ENCODE measurements at places on chromosomes 2 and 18.

GRCh38 chr2:236499691-236500578 is 69.7 kb upstream of the ACKR3 start:
- no peak for ATAC-seq

- no peak for ATAC-seq
Observed at GRCh38 chr2:53819634-53820033, 32.8 kb downstream of the ERLEC1 start.

GRCh38 chr18:48973731-48974130 is 23.0 kb upstream of the SMAD7 start:
- no peak for ATAC-seq

DNA sequence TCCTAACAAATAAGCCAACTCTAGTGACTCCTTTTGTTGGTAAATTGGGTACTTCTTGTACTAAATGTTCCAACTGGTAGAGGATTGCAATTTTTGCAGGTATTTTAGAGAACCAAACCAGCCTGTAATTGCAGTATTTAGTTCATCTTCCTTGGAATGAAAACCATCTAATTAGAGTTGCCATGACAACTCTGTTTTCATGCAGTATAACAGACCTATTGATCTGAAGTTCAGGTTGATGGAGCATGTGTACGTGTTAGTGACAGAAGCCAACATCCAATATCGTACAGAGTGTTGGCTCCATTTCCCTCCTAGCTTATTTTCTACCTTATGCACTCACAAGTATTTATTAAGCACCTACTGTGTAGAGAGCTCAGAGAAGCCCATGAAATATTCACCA is 176.3 kb upstream of the FOSL2 start:
- ATAC-seq, result no peak

DNA sequence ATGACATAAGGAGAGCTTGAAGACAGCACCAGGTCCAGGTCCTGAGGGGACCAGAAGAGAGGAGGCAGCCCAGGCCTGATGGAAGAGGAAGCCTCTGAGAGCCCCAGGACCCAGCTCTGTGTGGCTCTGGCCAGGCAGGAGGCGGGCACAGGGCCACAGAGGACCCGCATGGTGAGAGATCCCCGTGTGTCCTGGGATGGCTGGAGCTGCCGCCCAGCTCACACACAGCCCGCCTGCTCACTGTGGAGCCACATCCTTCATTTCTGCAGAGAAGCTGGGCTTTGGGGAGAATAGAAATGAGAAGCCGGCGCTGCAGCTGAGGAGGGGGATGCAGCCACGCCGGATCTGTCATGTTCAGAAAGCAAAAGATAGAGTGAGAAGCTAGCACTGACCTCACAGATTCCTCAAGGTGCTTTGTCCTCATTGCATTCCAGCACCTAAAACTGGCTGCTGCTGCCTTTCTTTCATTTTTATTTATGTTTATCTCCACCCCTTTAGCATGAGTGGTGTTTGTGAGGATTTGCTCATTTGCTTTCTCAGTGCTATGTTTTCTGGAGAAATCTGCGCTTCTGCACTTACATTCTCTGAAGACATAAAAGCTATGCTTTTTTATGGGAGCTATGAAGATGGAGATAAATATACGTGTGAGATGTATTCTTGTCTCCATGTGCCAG is 307.6 kb upstream of the MYT1L start:
- no peak for ATAC-seq

GRCh38 chr2:109000738-109001137 is 11.7 kb upstream of the EDAR start:
- no peak for ATAC-seq

DNA sequence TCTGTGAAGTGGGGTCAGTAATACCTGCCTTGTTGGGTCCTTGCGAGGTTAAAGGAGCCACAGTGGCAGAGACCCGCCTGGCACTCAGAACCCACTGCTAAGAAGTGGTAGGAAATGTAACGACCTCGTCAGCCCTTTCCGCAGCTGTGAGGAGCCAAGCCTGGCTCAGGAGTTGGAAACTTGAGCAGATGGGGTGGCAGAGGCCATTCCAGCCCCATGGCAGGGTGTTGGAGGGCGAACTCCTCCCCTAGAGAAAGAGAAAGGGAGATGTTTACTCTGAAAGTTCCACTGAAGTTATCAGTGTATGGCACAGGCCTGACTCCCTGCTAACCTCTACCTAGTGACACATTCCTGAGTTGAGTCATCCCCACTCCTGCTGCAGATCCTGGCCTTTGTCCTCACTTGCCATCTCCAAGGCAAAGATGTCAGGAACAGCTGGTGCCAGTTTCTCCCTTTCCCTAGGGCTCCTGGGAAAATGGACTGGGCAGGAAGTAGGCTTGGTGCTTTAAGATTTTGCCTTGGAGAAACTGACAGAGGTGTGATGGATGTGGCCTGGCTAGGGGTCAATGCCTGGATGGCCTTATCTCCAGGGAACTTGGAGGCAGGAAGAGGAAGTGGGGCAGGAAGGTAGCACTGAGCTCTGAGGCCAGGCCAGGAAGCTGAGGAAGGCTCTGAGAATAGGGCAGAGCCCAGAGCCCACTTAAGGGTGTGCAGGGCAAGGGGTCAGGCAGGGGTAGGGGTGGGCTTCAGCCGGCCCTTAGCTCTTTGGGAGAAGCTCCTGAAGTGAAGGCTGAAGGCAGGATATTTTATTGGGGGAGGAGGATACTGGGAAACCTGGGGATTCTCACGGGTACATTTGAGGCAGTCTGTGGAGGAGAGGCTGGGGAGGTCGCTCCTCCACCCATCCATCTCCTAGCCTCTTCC is 888 bp downstream of the VAMP5 start:
- ATAC-seq, result peak; percentile 86

DNA sequence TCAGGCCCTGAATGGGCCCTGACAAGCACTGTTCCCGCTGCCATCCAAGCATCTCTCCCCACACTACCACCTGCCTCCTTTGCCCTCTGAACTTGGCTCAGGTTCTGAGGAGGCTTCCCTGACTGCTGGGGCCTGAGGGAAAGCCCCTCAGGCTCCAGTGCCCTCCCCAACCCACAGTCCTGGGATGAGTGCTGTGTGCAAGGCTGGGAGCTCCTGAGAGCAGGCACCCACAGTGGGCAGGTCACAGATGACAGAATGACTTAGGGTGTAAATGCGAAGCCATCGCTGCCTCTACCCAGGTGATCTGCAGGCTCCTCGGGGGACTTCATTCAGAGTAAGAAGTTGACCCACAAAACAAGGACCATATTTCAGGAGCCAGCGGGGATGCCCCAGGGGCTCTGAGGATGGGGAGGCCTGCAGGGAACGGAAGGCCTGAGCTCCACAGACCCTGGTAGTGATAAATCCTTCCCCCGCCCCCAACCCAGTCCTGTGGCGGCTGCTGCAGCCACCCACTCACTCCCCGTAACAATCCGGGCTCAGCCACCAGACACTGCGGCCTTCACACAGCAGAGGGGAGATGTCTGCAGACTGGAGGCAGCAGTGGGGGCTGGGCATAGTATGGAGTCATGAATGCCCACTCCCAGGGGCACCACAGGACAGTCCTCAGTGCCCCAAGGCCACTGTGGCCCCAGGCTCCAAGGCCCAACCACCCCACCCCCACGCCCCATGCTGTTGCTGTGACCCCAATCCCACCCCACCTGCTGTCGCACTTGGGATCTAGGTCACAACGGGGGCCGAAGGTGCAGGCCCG is 8.9 kb downstream of the BIN1 start:
- ATAC-seq, result no peak

GRCh38 chr2:112814278-112814677 is 22.3 kb downstream of the IL1B start:
- no peak for ATAC-seq

GRCh38 chr2:237322564-237322963 is 91.4 kb downstream of the COL6A3 start:
- ATAC-seq, result peak; percentile 62

DNA sequence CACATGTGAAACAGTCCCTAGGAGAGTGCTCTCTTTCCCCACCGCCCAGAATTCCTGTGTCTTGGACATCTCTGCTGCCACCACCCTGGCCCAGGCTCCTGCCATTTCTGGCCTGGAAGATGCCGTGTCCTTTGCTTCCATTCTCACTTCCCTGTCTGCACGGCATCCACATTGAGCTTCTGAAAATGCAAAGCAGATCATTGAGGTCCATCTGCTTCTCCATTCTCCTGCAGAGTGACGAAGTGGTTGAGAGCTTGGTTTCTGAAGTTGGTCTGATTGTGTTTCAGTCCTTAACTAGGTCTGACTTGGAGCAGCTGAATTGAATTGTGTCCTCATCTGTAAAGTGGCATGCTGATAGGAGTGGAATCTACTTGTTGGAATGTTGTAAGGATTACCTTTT is 98.7 kb upstream of the MGAT5 start:
- ATAC-seq, result no peak

- ATAC-seq, result no peak
Observed at GRCh38 chr18:26406854-26407517, 141.4 kb downstream of the KCTD1 start.

DNA sequence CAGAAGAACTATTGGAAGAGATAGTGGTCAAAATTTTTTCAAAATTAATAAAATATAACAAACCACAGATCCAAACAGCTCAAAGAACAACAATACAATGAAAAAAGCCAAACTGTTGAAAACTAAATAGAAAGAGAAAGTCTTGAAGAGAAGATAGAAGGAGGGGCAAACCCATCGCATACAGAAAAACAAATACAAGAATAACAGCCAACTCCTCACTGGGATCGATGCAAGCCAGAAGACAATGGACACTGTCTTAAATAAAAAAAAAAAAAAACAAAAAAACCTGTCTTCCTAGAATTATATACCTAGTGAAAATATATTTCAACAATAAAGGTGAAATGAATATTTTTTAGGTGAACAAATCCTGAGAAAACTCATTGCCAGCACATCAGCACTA is 34.1 kb upstream of the ARHGAP25 start:
- no peak for ATAC-seq

GRCh38 chr18:41932899-41933298 is 22.1 kb upstream of the PIK3C3 start:
- no peak for ATAC-seq

DNA sequence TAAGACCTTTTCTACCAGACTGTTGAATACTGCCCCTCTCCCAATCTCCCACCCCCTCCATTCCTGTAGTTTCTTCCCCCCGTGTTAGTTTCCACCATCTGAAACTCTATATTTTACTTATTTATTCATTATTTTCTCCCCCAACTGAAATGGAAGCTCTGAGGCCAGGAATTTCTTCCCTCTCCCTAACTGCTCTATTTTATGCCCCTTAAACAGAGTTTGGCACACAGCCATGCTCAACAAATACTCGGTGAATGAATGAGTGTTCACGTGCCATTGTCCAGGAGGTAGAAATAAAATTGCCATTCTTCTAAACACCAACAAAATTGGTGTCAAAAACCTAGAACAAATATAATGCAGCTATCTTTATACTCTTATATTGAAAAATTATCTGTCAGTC is 5.6 kb downstream of the ITGB1BP1 start:
- ATAC-seq, result no peak

DNA sequence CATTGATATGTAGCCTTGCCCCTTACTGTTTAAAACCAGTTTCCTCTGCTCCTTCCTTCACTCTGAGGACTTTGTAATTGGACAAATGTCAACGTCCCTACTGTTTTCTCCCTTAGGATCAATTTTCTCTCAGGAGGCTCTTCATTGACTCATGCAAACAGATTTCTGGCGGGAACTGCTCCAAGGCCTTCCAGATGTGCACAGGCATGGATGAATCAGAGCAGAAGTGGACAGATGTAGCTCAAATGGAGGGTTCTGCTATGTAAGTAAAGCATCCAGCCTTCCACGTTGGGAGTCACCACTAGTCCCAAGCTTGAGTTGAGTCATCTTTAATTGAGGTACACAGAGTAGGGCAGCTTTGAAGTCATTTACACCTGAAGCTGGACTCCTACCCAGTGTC is 34.1 kb upstream of the ZDBF2 start:
- ATAC-seq, result no peak

DNA sequence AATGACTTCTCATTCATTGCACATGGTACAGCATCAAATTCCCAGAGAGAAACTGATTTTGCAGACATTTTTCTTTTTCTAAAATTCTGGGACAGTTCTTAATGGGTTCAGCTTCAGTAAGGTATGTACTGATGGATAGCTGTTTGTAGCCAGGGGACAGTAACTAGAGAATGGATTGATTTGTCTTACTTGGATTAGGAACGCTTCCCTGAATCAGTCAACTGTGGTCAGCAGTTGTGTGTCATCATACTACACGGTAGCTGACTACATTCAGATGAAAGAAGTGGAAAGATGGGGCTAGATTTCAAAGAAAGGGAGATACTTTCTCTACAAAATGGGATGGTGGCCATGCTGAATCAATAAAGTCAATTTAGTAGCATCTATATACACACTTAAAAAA is 431.4 kb downstream of the GRB14 start:
- ATAC-seq, result no peak

DNA sequence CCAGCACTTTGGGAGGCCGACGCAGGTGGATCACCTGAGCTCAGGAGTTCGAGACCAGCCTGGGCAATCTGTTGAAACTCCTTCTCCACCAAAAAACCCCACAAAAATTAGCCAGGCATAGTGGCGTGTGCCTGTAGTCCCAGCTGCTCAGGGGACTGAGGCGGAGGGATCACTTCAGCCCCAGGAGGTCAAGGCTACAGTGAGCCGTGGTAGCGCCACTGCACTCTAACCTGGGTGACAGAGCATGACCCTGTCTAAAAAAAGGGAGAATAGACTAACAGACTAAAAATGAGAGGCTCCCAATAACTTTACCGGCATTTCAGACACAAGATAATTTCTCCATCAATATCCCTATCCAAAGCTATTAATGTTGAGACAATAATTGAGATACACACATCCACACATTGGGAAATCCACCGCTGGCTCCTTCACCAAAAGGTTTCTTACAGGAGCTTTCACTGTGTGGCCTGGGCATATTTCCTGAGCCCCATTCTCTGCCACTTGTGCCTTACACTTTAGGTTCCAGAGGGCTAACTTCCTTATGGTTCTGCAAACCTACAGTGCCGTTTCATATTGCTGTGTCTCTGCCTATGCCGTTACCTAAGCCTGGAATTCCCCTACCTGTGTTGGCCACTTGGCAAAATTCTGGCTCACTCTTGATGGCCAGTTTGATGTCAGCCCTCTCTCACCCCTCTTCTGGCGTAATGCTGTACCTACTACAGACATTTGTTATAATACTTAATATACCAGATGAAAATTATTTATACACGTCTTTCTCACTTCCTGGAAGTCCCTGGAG is 115.8 kb upstream of the ZFP36L2 start:
- no peak for ATAC-seq

DNA sequence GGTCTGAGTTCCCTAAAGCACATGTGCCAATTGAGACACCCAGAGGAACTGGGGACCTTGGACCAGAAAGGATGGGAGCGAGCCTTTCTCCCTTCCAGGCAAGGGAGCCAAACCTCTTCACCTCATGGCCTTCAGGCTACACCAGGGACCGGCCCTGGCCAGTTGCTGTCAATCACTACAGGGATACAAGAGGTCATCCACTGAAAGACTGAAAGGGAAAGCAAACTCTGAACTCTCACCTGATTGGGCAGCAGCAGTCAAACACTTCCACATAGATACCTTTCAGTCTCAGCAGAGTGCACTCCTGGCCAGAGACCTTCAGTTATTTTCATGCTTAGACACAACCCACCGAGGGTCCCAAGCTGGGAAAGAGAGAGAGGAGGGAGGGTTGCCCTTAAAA is 1956.0 kb upstream of the LRRTM1 start:
- ATAC-seq, result no peak

Data from activated T-helper 17 cell treated with anti-CD3 and anti-CD28 coated beads, Interleukin-2, amount 50 U/mL, for 72 hours (primary cell).